ENCODE measurements at places on chromosomes 5 and 9. TPM values are rescaled to one million over a fixed set of nuclear protein-coding genes. Genes with fewer than 3 reads are reported as not detected.

The MOB3B gene
- 21.8 TPM for total RNA-seq

DNA sequence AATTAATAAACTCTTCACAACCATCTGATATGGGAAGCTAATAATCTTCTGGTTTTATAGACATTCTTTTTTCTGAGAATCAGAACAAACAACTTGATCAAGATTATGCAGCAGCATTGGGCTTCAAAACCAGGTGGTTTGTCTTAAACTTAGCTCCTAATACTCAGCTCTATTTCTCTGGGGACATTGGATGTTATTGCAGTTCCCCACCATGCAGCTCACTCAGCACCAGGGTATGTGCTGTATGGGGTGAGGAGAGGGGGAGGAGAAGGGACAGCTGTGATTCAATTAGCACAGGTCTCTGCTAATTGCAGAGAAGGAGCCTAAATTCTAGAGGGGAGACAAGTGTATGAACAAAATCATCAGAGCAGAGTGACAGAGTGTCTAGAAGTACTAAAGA, 210.7 kb upstream of the TNC start:
- no peak for DNase-seq

- DNase-seq = no peak
Measured at GRCh38 chr5:124630767-124631704, 115.4 kb downstream of the ZNF608 start.

The BTNL9 gene
- not detected for total RNA-seq

DNA sequence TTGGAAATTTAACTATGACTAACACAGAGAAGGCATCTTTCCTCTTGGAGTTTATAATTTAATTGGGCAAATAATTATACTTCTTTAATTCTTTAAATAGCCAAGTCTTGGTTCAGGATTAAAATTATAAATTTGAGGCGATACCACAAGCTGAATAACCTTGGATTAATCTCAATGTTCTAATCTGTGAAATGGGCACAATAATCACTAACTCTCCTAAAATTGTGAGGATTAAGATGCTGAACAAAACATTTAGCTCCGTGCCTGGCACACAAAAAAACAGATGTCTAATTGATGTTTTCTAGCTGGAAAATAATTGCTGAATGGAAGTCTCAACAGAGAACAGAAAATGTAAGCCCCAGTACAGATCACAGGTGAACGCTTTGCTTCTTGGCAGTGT, 69.7 kb upstream of the TRIM32 start:
- DNase-seq = no peak

- no peak for DNase-seq
Measured at GRCh38 chr5:90612919-90613318, 54.3 kb downstream of the ADGRV1 start.

DNA sequence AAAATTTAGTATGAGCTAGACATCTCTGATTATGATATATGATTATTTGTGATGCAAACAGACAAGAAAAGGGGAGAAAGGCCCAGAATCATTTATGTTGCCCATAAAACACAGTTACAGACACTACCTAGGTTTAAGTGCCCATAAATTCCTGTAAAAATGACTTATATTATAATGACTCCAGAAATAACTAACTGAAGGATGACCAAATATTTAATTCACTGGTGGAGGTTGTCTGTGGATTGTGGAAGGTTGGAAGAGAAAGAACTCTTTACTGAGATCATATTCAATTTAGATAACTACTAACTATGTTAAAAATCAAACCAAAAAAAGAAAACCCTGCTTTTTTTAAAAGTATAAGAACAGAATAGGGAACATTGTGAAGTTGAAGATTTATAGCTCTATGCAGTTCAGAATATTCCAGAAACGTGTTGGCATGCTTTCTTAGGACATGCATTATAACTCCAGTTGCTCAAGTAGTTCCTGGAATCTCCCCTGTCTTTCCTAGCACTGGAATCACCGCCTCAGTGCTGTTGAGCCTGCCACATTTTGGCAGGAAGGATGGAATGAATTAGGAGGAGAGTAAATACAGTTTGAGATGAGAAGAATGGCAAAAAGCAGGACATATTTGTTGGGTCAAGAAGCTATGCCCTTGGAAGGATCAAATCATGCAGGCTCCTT, 72.0 kb upstream of the PAPPA start:
- DNase-seq = no peak

DNA sequence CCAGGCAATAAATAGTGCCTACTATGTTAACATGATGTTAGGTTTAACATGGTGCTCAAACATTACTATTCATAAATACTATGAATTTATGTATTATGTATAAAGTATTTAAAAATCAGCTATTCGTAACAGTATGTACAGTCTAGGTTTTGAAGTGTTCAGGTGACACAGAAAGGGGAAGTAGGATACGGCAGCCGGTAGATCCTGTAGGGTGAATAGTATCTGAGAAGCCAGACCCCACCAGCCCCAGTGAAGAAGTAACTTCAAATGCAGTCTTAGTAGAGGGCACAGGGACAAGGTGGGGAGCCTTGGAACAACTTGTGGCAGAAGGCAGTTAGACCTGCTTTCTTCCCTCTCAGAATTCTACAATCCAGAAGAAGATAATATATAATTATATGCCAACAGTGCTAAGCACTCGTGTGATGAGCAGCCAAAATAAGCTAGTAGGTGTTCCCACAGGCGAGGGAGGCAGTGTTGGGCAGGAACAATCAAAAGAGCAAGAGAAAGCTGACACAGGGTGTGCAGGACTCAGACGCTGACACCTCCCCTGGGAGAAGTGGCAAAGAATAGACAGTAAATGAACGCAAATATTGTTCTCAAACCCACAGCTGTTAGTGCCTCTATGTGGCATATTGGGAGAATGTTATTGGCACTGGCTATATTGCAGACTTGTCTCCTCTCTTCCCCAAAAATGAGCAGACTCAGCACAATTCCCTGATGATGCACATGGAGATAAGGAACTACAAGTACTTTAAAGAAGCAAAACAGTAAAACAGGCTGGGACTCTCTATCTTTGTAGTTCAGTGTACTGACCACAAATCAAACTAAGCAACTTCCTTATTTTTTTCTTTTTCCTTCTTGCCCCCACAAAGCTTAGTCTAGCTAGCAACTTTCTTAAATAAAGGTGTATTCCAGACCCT, 4.6 kb downstream of the ZNF367 start:
- no peak for DNase-seq

GRCh38 chr5:153402550-153402949, 87.9 kb upstream of the GRIA1 start:
- DNase-seq = no peak

DNA sequence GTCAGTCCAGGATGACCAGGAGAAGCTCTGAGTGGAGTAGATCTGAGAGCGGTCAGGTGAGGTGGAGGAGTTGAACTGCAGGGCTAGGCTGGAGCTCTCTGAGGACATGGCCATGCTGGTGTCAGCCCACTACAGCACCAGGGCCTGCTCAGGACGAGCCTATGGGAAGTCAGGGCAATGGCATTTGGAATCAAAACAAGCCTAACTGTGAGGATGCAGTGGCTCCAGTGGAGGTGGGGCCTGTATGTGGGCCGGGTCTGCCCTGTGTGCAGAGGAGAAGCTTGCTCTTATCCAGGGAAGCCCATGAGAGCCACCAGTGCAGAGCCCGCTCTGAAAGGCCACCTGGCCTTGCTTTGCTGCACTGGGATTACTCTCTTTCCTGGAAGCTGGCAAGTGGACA, 11.1 kb downstream of the CXCL14 start:
- no peak for DNase-seq

The NME5 gene
- total RNA-seq = 8.4 TPM

The TAF11L10 gene
- total RNA-seq = not detected

The JAKMIP2 gene
- total RNA-seq = 36.8 TPM

- no peak for DNase-seq
Measured at GRCh38 chr5:95904827-95905226, 56.8 kb downstream of the ELL2 start.

GRCh38 chr5:131180407-131180806, 9.7 kb downstream of the LYRM7 start:
- no peak for DNase-seq

DNA sequence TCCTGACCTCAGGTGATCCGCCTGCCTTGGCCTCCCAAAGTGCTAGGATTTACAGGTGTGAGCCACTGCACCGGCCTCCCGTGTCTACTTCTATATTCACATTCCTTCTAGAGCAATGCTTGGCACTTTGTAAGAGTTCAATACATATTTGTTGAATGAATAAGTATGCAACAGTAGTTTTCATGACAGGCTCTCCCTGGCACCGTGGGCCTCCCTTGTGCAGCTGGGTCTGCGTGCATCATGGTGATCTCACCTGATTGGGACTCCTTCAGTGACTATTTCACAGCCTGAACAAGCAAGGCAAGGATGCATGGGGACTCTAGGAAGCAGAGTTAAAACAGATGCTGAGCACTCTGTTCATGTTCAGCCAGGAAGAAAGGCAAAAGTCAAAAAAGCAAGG, 6.8 kb upstream of the ZBTB34 start:
- no peak for DNase-seq

The PCYOX1L gene
- 22.0 TPM for total RNA-seq

GRCh38 chr5:53407373-53407772, 73.1 kb upstream of the FST start:
- DNase-seq = no peak

The EIF4E1B gene
- total RNA-seq = not detected

- no peak for DNase-seq
Measured at GRCh38 chr9:3784641-3785040, 258.8 kb upstream of the RFX3 start.

DNA sequence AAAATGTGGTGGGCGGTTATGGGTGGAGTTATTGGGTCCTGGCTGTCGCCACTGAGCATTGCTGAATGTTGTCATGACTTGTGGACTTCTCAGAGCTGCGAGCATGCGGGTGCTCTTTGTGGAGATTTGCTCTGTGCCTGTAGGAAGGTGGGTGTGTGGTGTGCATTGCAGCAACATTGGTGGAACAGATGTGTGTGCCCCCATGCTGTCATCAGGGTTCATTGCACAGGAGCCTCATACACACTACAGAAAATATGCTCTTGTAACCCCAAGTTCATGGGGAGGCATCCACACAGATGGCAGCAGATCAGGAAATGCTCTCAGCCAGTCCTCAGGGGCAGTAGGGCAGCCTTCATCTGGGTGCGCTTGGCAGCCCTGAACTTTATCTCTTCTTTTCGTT, 55.9 kb upstream of the PHF2 start:
- DNase-seq = no peak

GRCh38 chr5:175335691-175336090, 108.3 kb downstream of the DRD1 start:
- DNase-seq = no peak

The CCL21 gene
- total RNA-seq = not detected

The SPOCK1 gene
- total RNA-seq = 75.6 TPM

- no peak for DNase-seq
Measured at GRCh38 chr5:90134892-90135291, 274.7 kb downstream of the CETN3 start.

The ZNF346 gene
- total RNA-seq = 41.5 TPM

All from neural crest cell (in vitro differentiated cells).